ENCODE measurements at places on chromosomes 3 and 15. TPM values are rescaled to one million over a fixed set of nuclear protein-coding genes. Genes with fewer than 3 reads are reported as not detected.

GRCh38 chr3:134600685-134601463 lies 49.9 kb downstream of the KY start:
- peak; percentile 54 for DNase-seq
- peaks cover 16% of the 10 kb centered on the region for H3K4me1 ChIP-seq
- no peak overlapping the region for H3K27ac ChIP-seq
- no peaks in the 10 kb centered on the region for H3K36me3 ChIP-seq
- no peaks in the 10 kb centered on the region for H3K27me3 ChIP-seq

DNA sequence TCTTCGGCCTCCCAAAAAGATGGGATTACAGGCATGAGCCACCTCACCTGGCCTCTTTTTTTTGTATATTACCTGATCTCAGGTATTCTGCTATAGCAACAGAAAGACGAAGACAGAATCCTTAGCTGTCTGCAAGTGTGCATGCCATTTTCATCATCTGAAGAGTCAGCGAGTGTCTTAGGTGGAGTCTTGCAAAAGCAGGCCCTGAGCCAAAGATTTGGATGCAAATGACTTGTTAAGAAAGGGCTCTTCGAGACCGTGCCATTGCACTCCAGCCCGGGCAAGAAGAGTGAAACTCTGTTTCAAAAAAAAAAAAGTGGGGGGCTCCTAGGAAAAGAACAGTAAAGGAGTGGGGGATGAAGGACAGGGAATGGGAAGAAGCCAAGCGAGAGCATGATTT lies 10.2 kb upstream of the TRIM69 start:
- H3K4me1 ChIP-seq: peaks cover 42% of the 10 kb centered on the region
- peak overlapping the region; percentile 36 for H3K4me3 ChIP-seq
- H3K27me3 ChIP-seq: no peaks in the 10 kb centered on the region
- no peak for DNase-seq
- H3K27ac ChIP-seq: peak overlapping the region; percentile 99
- no peaks in the 10 kb centered on the region for H3K36me3 ChIP-seq

The HRG gene
- total RNA-seq: not detected

The CCDC13 gene
- 1.4 TPM for total RNA-seq

DNA sequence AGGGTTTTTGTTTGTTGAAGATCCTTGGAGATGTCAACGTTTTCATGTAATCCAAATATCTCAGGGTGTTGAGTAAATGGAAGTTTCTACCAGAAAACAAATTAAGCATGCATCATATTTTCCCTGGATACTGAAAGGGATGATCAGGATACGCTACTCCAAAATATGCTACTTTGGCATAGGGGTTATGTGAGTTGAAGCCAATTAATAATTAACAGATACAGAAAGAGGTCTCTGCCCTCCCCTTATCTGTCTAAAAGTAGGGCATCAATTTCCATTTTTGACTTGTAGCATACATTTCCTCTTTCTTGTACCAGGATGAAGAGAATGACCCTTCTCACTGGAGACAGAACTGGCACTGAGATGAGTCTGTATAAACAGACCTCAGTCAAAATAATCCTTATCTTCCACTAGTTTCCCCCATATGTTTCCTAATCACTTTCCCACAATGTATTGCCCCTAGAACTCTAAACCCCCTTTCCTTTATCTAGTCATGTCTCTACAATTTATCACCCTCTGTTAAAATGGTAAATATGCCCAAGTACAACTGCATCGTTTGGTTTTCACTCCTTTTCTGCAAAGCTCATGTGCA lies 17.4 kb upstream of the ASB14 start:
- no peak overlapping the region for H3K27ac ChIP-seq
- H3K4me3 ChIP-seq: no peak overlapping the region
- H3K4me1 ChIP-seq: no peaks in the 10 kb centered on the region
- no peaks in the 10 kb centered on the region for H3K27me3 ChIP-seq
- no peaks in the 10 kb centered on the region for H3K36me3 ChIP-seq

DNA sequence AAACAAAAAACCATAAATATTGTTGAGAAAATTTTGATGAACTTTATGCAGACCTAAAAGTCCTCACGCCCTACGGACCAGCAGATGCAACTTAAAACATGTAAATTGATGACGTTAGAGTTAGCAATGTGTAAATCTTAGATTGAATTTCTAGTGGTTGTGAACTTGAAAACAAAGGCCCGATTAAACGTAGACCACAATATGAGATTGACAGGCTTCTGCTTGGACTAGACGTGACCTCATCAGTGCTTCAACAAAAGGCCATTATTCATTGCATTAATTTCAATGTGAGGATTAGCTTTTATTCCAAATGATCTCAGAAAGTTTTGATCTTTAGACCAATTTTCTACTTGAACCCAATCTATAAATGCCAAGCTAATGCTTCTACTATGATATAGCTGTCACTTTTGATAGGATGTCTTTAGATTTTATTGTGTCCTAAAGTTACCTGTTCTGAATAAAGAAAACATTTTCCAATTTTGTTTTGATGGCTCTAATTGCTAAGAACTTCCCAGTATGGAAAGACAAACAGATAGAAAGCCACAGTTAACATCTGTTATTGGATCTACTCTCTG lies 55.4 kb upstream of the SPPL2A start:
- H3K36me3 ChIP-seq: no peaks in the 10 kb centered on the region
- H3K4me3 ChIP-seq: no peak overlapping the region
- H3K27ac ChIP-seq: no peak overlapping the region
- no peaks in the 10 kb centered on the region for H3K27me3 ChIP-seq
- no peaks in the 10 kb centered on the region for H3K4me1 ChIP-seq
- DNase-seq: no peak

The SLC22A14 gene
- not detected for total RNA-seq

The MYO5C gene
- 1.8 TPM for total RNA-seq

- no peak overlapping the region for H3K27ac ChIP-seq
- DNase-seq: no peak
- H3K27me3 ChIP-seq: no peaks in the 10 kb centered on the region
- no peaks in the 10 kb centered on the region for H3K4me1 ChIP-seq
- no peaks in the 10 kb centered on the region for H3K36me3 ChIP-seq
These were observed 167.0 kb upstream of the ANKRD28 start for GRCh38 chr3:15964605-15965442.

DNA sequence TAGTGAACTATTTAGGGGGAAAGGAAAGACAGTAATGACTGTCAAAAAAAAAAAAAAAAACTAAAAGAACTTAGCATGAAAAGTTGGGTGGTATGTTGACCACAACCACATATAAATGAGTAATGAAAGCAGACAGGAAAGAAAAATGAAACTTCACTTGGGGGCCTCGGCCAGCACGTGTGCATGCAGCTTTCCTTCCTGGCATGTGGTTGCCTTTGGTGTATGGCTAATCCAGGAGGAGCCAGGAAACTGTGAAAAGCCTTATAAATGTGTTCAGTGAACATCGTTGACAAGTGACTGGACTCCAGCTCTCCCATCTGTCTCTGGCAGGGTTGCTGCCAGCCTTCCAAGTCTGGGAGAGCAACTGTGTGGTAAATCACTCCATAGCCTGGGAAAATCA lies 195.1 kb downstream of the DTWD1 start:
- H3K27ac ChIP-seq: no peak overlapping the region
- no peak overlapping the region for H3K4me3 ChIP-seq
- DNase-seq: peak; percentile 27
- H3K4me1 ChIP-seq: no peaks in the 10 kb centered on the region

The CFAP100 gene
- total RNA-seq: not detected

GRCh38 chr3:138933981-138934691 lies 12.8 kb downstream of the FOXL2 start:
- H3K27ac ChIP-seq: no peak overlapping the region
- no peak overlapping the region for H3K4me3 ChIP-seq
- no peak for DNase-seq

GRCh38 chr3:121463745-121464144 lies 82.0 kb downstream of the POLQ start:
- no peaks in the 10 kb centered on the region for H3K4me1 ChIP-seq
- no peak for DNase-seq
- H3K4me3 ChIP-seq: no peak overlapping the region
- H3K27me3 ChIP-seq: no peaks in the 10 kb centered on the region
- no peak overlapping the region for H3K27ac ChIP-seq

The ZNF445 gene
- 19.9 TPM for total RNA-seq

The SAMMSON gene
- total RNA-seq: not detected

The IL12A gene
- 0.61 TPM for total RNA-seq

GRCh38 chr15:39549912-39550311 lies 31.0 kb upstream of the THBS1 start:
- no peaks in the 10 kb centered on the region for H3K36me3 ChIP-seq
- H3K27ac ChIP-seq: no peak overlapping the region

- H3K4me3 ChIP-seq: no peak within 1 kb of the TSS
- H3K36me3 ChIP-seq: no peaks in the 10 kb centered on the region
- H3K27me3 ChIP-seq: no peaks in the 10 kb centered on the region
- DNase-seq: no peak
- no peak within 1 kb of the TSS for H3K27ac ChIP-seq
These were observed at the start of gene CD96 for GRCh38 chr3:111541911-111542483. Gene CD96 (plus strand): TSS chr3:111542197. CDS start chr3:111542249, 52 bp downstream.

GRCh38 chr3:183536238-183536880 lies 19.1 kb downstream of the KLHL6 start:
- H3K27me3 ChIP-seq: no peaks in the 10 kb centered on the region
- no peak for DNase-seq
- no peak overlapping the region for H3K27ac ChIP-seq
- no peaks in the 10 kb centered on the region for H3K36me3 ChIP-seq
- H3K4me1 ChIP-seq: peaks cover 3% of the 10 kb centered on the region

- H3K27ac ChIP-seq: no peak overlapping the region
- no peak overlapping the region for H3K4me3 ChIP-seq
- H3K36me3 ChIP-seq: no peaks in the 10 kb centered on the region
- DNase-seq: no peak
- no peaks in the 10 kb centered on the region for H3K27me3 ChIP-seq
These were observed 12.0 kb upstream of the ZNF592 start for GRCh38 chr15:84736375-84736774.

GRCh38 chr3:146903927-146904326 lies 298.8 kb upstream of the PLSCR5 start:
- H3K36me3 ChIP-seq: no peaks in the 10 kb centered on the region
- DNase-seq: peak; percentile 54
- H3K27me3 ChIP-seq: no peaks in the 10 kb centered on the region
- no peaks in the 10 kb centered on the region for H3K4me1 ChIP-seq

The LMOD3 gene
- 183 TPM for total RNA-seq

The SLC9C1 gene
- total RNA-seq: 1.4 TPM

DNA sequence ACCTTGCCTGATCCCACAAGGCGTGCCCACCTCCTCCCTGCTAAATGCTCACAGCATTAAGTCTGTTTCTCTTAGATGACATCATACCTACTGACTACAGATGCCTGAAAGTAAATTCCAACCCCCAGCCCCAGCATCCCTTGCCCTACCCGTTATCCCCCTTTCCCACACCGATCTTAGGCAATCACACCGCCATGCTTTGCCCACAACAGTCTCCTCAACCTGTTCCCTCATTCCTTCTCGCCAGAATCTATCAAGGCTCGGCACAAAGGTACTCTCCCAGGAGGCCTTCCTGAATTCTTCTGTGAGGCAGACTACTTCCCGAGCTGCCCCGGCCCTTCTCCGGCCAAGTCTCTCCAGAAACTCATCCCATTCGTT lies 789 bp upstream of the SEC61A1 start:
- peaks cover 23% of the 10 kb centered on the region for H3K36me3 ChIP-seq
- no peaks in the 10 kb centered on the region for H3K27me3 ChIP-seq
- H3K4me1 ChIP-seq: peaks cover 38% of the 10 kb centered on the region
- peak overlapping the region; percentile 96 for H3K4me3 ChIP-seq
- H3K27ac ChIP-seq: peak overlapping the region; percentile 67
- no peak for DNase-seq

DNA sequence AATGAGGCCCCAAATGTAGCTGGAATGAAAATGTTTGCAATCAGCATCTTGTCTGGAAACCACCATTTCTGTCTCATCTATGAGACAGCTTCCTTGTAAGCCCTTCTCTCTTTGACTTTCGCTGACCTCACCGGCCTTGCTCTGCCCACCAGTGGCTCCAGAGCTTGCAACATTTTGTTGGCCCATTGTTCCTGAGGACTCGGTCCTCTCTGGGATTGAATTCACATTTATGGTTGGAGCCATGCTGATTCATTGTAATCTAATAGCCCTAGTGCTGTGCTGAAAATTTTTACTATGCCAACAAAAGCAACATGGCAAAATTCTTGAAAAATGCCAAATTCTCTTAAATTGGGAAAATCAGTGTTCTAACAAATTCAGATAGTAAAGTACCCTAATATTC lies 37.2 kb downstream of the ABHD5 start:
- H3K4me1 ChIP-seq: no peaks in the 10 kb centered on the region
- no peak overlapping the region for H3K4me3 ChIP-seq

All from heart left ventricle (tissue), 16 donors.